ENCODE measurements at places on chromosomes 13 and 19.

GRCh38 chr13:43269037-43269481 lies 245.7 kb downstream of the DNAJC15 start:
- no peak for DNase-seq

- DNase-seq, result no peak
These were observed 40.0 kb upstream of the FOXO1 start for GRCh38 chr13:40706439-40706838.

DNA sequence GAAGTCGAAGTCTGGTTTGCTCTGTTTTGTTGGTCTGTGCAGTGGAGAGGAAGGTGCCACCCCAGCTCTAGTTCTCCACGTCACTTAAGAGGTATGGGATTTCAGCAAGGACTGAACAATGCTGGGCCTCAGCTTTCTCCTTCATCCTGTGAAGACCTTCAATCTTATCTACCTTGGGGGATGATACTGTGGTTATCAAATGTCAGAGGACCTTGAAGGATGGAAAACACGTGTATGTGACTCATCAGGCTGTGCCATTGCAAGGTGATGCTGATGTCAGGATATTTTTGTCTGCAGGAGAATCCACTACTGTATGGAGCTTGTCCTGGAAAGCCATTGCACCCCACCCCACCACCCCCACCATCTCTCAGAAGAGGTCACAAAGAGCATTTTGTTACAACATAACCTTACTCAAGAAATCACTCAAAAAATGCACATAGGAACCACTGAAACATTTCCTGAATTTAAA lies 81.4 kb upstream of the UQCRFS1 start:
- no peak for DNase-seq

- no peak for DNase-seq
These were observed 57.3 kb upstream of the UBL3 start for GRCh38 chr13:29907670-29908069.

- DNase-seq, result no peak
These were observed 562.8 kb downstream of the SLITRK6 start for GRCh38 chr13:85236413-85236812.

GRCh38 chr19:13561461-13561860 lies 55.2 kb upstream of the CACNA1A start:
- DNase-seq, result no peak

- no peak for DNase-seq
These were observed 38.6 kb upstream of the CCNE1 start for GRCh38 chr19:29773141-29773540.

DNA sequence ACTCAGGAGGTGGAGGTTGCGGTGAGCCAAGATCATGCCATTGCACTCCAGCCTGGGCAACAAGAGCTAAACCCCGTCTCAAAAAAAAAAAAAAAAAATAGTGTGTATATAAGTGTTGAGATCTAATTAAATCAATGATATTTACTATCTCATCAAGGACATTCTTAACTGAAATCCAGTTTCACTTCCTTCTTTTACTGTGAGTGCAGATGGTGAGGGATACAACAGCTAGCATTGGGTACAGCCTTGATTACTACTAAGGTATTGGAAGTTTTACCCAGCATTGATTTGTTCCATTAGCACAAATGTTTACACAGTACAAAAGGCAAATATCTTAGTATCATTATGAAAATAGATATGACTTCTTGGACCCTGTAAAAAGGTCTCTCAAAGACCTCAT lies 546.6 kb downstream of the KCTD12 start:
- DNase-seq, result peak; percentile 35

- no peak for DNase-seq
These were observed 20.7 kb downstream of the SH3GL1 start for GRCh38 chr19:4379383-4380253.

GRCh38 chr19:4358709-4359626 lies 15.6 kb downstream of the MPND start:
- no peak for DNase-seq

Measured in suppressor macrophage (primary cell).